ENCODE measurements at places on chromosomes 7 and 10.

- DNase-seq = no peak
Observed at GRCh38 chr7:41774966-41775365, 72.1 kb upstream of the INHBA start.

DNA sequence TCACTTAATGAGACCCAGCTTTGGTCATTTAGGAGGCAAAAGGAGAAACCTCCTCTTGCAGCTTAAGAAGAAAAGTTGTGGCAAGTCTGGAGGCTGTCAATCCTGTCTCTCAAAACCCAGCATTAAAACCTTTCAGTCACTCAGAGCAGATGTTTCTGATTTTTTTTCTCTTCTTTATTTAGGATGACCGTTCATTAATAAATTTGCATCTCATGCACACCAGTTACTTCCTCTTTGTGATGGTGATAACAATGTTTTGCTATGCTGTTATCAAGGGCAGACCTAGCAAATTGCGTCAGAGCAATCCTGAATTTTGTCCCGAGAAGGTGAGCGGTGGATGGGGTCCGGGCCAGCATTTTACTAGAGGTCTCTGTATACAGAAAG lies 32.0 kb downstream of the TMEM248 start:
- DNase-seq = no peak

- DNase-seq = peak; percentile 72
Observed at GRCh38 chr10:73997461-73997786, 492 bp upstream of the VCL start.

DNA sequence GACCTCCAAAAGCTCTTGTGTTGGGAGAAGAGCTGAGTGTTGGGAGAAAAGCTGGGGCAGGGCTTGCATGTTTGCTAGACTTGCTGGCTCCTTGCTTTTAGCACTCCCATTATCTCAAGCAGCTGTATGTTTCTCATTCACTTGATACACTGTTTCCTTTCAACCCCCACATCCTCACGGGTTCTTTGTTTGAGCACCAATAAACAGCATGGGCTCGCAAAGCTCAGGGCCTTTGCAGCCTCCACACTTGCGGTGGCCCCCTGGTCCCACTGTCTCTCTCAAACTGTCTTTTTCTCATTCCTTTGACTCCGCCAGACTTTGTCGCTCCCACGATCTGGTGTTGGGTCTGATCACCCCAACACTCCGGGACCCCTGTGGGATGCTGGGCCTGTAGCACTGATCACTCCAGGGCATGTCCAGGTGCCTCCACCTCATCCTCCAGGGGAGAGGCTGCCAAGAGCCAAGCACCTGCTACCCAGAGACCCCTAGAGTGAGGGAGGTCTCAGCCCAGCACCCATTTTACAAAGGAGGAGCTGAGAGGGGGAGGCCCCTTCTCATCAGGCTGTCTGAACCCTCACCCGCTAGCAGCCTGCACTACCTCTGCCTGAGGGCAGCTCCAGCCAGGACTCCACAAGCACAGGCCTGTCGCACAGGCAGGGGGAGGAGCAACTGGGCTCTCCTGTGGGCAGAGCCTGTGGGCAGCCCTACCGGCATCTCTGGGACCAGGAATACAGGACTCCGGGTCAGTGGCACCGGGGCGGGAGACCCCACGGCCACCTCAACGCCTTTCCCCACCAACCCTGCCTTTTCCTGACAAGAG lies 49.1 kb upstream of the MSMB start:
- no peak for DNase-seq

DNA sequence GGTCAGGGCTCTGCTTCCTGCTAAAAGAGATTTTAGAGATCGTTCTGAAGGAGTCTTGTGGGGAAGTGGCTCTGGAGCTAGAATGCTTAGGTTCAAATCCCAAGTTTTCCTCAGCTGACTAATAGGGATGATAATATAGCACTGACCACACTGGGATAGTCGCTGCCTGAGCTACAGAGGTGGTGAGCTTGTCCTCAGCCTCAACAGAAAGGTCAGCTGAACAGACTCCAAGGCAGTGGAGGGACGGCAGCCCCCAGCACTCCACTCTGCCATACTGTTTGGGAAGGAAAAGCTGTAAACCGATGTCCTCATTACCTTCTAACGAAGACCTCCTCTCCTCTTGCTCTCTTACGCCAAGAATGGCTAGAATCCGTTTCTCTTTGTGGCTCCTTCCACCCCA lies 36.2 kb downstream of the KAT6B start:
- DNase-seq = no peak

GRCh38 chr10:69800109-69800508 lies 1.6 kb upstream of the COL13A1 start:
- DNase-seq = no peak

DNA sequence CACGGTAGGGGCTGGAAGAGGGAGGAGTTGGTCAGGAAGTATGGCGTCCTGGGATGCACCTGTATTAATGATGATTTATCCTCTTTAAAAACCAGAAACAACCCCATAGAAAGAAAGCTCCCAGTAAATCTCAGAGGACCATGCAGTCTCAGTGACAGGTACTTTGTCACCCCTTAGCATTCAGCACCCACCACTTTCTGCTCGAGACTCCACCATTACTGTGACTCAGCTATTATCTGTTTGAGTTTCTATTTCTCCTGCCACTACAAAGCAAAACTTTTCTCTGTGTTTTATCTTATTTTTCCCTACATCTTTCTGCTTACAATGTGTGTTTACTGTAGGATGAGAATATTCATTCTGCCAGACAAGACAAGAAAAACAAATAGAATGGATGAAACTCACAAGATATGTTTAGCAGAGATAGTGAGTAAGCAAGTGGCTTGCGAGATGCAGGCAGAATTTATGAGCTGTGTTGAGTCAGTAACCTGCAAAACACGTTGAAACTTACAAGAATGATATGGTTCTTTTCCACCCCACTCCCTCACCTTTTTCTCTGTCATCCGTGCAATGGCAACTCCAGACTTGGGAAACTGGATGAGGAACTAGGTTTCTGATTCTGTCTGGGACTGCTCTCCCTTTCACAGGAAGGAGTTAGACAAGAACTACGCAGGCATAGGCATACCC lies 127.1 kb downstream of the AOAH start:
- no peak for DNase-seq

DNA sequence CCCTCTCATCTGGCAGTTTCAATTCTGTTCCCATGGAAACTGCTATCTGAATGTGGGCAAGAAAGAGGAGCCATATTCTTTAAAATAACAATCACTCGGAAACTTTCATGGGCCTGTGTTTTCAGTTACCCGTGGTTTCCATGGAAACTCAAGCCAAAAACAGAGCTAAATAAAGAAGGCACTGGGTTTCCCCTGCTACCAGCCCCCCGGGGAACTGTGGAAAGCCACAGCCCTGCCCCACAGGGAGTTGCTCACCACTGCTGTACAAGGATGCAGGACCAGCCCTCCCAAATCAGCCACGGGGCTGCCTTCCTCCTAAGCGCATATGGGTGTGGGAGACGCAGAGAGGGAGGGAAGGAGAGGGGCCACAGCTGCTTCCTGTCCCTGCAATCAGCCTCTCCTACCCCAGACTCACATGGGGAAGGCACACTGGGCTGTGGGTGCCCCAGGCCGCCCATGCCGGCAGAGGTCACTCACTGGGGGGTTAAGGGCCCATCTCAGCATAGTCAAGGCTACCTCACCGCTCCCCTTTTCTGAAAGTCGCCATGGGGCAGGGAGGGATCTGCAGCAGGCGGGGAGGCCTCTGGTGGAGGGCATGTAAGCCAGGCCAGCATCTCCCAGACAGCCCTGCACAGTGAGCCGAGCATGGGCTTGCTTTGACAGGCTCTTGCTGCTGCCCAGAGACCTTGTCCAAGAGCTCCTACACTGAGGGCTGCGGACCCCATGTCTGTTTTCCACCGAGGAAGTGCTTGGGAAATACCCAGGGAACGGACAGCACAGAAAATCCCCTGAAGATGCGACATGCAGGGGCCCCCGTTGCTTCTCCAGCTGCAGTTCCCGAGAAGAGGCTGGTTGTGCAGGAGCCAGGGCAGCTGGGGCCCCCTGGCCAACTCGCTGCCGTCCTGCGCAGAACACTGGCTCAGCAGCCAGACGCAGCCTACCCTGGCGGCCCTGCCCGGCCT lies 157.3 kb upstream of the PPP2R2D start:
- DNase-seq = no peak

GRCh38 chr7:27178366-27178765 lies 4.2 kb upstream of the HOXA10 start:
- DNase-seq = no peak

- DNase-seq = no peak
Observed at GRCh38 chr7:155867280-155867679, 55.0 kb upstream of the SHH start.

- DNase-seq = no peak
Observed at GRCh38 chr10:31725436-31725835, 203.2 kb downstream of the ARHGAP12 start.

DNA sequence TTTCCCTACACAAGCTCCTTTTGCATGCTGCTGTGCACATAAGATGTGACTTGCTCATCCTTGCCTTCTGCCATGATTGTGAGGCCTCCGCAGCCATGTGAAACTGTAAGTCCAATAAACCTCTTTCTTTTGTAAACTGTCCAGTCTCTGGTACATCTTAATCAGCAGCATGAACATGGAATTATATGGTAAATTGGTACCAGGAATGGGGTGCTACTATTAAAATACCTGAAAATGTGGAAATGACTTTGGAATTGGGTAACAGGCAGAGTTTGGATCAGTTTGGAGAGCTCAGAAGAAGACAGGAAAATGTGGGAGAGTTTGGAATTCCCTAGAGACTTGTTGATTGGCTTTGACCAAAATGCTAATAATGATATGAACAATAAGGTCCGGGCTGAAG lies 181.8 kb downstream of the GPR158 start:
- no peak for DNase-seq

GRCh38 chr10:43846187-43846680 lies 197.6 kb upstream of the ZNF32 start:
- DNase-seq = no peak

GRCh38 chr10:27344568-27345454 lies 104.2 kb upstream of the ACBD5 start:
- no peak for DNase-seq

- no peak for DNase-seq
Observed at GRCh38 chr7:104017001-104017400, 27.5 kb upstream of the RELN start.

DNA sequence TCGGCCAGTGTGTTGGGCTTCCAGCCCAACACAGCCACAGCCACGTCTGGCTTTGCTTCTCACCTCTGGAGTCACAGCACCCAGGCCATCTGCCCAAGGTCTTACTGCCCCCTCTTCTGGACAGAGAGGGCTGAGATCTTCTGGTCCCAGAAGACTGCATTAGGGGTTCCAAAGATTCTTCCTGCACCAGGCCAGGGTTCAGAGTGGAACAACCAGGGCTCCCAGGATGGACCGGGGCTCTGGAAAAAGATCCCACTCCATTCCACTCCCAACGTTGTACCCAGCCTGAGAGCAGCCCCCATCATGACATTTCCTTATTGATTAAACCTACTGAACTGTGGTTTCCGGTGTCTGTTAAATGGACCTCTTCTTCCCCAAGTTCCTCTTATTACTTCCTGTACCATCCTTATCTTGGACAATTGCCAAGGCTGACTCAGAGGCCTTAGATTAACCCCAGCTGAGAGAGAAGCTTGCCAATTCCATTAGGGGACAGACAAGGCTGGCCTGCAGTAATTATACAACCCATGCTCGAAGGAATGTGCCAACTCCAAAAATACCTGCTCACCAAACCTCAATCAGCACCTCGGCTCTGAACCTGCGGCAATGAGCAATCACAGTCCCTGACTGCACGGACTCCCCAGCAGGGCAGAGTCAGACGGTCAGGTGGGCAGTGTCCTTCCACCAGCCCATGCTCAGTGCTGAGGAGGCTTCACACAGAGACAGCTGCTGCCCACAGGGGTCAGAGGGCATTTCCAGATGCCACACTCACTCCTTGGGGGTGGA lies 47.9 kb upstream of the NPFFR1 start:
- no peak for DNase-seq

DNA sequence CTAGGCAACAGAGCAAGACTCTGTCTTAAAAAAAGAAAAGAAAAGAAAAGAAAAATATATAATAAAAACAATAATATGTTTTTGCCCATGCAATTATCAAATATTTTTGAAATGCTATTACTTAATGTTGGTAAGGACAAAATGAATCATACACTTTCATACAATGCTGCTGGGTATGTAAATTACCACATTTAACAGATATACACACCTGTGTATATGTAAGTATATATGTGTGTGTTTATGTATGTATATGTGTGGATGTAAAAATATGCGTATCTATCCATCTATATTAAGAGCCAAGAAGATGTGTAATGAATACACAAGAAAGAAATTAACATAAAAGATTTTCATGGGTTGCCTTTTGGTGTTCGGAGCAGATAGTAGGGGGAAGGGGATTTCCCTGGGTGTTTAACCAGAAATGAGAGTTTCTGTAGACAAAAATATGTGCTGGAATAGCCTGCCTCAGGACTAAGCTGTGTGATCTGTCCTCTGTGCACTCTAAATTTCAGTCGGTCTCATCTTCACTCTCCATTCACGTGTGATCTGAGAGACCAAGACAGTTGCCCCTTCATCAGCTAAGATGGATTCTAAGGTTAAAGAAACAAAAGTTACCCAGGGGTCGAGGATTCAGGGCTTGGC lies 61.2 kb downstream of the PRKCQ start:
- DNase-seq = no peak

DNA sequence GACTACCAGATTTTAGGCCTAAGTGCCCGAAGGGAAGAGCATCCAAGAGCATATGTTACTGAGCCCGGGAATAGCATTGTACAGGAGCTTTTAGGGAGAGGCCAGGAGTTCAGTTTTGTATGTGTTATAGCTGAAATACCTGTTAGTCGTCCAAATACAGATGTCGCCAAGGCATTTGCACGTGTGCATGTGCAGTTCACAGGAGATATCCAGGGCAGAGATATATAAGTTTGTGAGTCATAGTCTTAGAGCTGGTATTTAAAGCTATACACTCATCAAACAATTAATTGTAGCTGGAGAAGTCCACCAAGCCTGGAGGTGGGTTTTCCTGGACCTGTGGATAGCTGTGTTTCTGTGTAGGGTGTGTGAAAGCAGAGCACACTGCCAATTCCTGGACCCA lies 394.0 kb upstream of the FZD8 start:
- DNase-seq = no peak

GRCh38 chr7:158395780-158396278 lies 191.8 kb downstream of the PTPRN2 start:
- no peak for DNase-seq

DNA sequence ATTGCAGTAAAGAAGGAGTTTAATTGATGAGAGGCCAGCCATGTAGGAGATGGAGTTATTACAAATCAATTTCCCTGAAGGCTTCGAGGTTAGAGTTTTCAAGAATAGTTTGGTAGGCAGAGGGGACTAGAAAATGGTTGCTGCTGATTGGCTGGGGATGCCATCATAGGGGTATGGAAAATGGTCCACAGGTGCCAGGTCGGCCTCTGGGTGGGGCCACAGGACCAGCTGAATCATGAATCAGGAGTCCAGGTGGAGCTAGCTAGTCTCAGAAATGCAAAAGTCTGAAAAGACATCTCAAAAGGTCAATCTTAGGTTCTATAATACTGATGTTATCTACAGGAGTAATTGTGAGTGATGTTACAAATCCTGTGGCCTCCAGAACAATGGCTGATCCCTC lies 714.0 kb upstream of the GHITM start:
- DNase-seq = no peak

DNA sequence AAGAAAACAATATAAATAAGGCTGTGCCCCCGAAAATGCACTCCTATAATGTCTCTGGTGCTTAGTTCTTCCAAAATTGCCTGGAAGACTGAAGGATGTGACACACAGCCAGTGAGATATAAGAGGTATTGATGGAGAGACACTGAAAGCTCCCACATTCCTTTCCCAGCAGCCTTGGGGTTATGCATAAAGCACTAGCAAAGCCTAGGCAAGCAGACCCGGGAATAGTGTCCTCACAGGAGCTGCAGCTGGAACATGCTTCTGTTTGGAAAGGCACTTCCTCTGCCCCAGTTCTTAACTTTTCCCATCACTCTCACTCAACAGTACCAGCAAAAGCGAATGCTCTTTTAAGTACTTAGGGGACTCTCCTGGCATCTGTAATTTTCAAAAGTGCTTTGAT lies 178.0 kb downstream of the AMPH start:
- no peak for DNase-seq

Measured in activated naive CD4-positive, alpha-beta T cell (primary cell).